ENCODE measurements at places on chromosomes 3 and 15.

- no peak for DNase-seq
Observed at GRCh38 chr3:72555714-72556113, 292.5 kb downstream of the SHQ1 start.

DNA sequence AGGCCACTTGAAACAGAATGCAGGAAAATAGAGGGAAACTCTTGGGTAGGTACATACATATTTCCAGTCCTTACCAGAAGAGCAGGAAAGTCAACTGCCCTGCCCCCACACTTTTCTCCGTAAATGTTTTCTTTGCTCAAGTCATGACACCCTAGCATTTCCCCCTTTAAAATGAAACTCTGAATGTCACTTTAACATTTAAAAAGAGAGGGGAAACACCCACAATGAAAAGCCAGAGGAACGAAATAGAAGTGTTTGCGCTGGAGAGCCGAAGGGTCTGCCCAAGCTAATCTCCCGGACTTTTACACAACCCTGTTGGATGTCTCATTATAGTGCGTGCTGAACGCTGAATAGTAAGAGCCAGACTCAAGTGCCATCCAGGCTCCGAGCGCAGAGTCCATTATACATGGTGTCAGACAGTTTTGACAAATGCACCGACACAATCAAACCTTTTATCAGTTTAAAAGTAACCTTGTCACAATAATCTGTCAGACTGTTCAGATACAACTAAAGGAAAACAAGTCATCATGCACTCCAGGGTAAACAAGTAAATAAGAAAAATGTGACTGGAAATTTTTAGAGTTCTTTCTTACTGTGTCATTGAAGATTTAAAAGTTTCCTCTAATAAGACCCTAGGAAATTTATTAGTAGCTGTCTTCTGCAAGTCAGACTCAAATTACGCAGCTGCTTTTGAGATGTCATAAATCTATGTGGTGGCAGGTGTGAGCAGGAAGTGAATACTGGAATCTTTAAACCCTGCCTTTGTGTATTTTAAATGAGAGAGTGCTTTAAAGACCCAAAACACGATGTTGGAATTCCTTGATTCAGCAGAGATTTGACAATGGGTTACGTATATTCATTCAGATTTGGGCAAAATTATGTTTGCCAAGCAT is 159.8 kb downstream of the RBMS3 start:
- DNase-seq: no peak

- DNase-seq: no peak
Observed at GRCh38 chr15:57375827-57376695, at the start of gene CGNL1. Gene CGNL1, plus strand, starts transcription at chr15:57376505. Its CDS starts 61,495 bp downstream, at chr15:57438000.

GRCh38 chr3:10395196-10395595 is 74.3 kb upstream of the SEC13 start:
- no peak for DNase-seq

DNA sequence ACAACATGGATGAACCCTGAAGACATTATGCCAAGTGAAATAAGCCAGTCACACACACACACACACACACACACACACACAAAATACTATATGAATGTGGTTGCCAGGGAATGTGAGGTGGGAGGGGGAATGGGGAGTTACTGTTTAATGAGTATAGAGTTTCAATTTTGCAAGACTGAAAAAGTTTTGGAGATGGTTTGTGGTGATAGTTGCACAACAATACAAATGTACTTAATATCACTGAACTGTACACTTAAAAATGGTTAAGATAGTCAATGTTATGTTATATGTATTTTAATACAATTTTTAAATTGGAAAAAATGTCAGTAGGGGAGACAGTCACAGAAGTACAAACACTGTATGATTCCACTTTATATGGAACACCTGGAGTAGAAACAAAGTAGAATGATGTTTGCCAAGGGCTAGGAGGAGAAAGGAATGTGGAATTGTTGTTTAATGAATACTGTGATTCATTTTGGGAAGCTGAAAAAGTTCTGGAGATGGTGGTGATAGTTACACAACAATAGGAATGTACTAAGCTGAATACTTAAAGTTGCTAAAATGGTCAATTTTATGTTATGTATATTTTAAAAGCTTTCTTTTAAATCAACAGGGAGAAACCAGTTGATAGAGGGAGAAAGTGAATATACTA is 76.6 kb downstream of the RPL39L start:
- no peak for DNase-seq

DNA sequence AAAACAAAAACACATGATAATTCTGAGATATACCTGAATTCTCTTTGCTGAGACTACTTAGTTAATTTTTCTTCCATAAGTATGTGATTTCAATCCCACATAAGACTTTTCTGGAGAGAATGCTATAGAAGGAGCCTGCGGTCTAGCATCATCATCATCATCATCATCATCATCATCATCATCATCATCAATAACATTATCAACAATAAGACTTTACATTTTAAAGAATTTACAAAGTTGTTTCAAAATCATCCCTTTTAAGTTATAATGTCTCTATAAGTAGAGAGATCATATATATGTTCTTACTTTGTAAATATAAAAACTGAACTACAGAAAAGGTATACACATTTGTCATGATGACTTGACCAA is 965.3 kb downstream of the ROBO1 start:
- DNase-seq: no peak

- DNase-seq: no peak
Observed at GRCh38 chr15:88606070-88606794, 14.9 kb upstream of the AEN start.

- DNase-seq: peak; percentile 84
Observed at GRCh38 chr15:101201411-101202174, 50.3 kb downstream of the CHSY1 start.

- DNase-seq: no peak
Observed at GRCh38 chr15:88974392-88974791, 61.2 kb upstream of the MFGE8 start.

DNA sequence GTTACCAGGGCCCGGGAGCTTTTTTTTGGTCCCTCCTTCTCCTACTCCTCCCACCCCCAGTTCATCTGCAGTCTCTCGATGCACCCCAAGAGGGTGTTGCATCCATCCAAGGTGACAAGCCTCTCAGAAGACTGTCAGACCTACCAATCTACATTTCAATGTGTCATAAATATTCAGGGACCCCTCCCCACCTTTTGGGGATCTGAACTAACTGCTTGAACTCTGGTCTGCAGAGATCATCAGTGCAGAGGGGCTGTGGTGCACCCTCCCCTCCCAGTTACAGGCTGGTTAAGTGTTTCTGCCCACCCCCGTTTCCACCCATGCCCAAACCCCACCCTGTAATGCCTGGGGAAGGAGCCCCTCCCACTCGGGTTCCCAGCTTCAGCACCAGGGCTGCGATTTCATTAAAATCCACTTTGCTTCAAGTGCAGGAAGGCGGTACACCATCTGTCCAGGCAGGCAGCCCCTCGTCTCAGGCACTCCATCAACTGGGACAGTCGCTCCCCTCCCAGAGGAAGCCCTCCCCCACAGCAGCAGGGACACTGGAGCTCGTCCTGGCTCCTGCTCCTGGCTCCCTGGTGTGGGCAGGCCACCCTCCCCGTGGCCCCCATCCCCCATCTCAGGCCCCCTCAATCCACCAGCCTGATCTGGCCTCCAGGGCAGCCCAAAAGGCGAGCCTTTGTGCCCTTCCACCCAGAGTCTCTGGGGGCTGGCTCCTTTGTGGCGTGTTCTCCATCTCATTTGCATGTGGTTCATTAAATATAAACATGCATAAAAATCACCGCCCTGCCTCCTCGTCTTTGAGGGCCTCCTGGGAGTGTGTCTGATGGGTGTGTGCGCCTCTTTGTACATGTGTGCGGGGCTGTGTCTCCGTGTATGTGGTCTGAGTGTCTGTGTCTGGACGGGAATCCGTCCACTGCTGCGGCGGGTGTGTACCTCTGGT is 32.3 kb downstream of the RNU5B-1 start:
- DNase-seq: no peak

GRCh38 chr3:138418601-138419206 is 15.7 kb upstream of the ESYT3 start:
- no peak for DNase-seq

DNA sequence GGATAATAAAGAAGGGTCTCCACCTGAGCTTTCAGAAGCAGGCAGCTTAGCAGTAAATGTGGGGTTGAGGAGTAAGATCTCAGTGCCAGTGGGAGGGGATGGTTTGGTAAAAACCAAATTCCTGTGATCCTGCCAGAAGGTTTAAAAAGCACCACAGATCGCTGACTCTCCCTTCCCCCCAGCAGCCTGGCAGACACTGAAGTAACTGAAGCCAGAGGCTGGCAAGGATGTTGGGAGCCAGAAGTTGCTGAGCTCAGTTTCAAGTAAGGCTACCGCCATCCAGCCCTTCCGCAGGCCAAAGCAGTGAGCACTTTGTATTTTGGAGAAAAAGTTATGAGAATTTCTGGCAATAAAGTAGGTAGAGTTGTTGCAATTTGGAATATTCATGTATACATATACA is 246.4 kb downstream of the ZNF621 start:
- no peak for DNase-seq

DNA sequence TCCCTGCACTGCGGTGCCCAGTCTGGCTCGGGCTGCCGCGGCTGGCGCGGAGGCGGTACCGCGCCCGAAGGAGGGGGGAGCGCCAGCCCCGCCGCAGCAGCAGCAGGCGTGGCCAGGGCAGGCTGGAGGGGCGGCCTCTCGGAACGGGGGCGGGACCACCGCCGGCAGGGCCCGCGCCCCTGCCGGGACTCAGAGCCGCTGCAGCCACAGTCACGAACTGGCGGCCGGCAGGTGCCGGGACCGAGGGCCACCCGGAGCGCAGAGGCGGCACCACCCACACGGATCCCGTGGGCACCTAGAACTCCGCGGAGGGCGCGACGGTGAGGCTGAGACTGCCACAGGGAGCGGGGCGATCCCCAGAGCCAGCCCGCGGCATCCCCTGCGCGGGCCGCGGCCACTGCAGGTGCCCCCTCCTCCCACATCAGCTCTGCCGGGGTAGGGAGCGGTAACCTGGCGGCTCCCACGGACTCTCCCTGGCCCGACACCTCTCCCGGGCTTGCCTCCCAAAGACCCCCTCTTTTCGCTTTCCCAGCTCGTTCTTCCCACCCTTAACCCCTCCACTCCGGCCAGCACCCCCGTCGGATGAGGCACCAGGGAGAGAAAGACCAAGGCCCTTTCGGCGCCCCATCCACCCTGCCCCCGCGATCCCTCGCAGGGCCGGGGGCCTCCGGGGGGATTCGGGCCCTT is at the start of gene VWA5B2:
Gene VWA5B2, plus strand, starts transcription at position 192 of the 687 bp plus-strand sequence. CDS start 944 bp downstream, outside the sequence.
- DNase-seq: no peak

DNA sequence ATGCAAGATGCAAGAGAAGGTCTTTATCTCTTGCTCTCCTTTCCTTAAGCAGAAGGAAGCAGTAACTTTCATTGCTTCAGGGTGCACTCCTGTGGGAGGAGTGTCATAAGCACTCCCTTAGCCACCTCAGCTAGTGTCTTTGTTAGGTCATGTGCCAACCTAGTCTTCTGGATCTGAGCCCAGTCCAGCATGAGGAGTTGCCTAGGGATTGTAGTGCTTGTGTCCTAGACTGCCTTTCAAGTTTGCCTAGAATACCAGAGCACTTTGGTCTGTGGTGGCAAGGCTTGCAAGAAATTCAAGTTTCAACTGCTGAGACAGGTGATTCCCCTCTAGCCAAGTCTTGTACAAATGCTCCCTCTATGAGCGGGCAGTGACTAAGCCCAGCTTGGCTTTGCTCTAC is 633.6 kb downstream of the ZNF385D start:
- no peak for DNase-seq

GRCh38 chr3:2212206-2212605 is 113.5 kb downstream of the CNTN4 start:
- DNase-seq: no peak

DNA sequence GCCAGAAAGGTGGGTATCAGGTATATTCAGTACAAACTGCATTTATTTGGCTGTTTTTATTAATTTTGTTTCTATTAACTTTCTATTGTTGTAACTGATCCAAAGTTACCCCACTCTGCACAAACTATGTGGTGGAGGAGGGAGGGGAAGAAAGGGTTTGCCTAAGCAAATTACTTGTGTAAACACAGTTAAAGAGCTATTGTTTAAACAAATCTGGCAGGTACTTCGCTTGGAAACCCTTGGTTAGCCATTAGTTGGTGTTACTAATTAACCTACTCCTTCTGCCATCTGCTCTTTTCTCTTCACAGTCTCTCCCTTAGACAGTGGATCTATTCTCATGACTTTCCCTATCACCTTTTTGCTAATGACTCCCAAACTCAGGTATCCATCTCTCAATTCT is 328.4 kb upstream of the NECTIN3 start:
- DNase-seq: no peak

DNA sequence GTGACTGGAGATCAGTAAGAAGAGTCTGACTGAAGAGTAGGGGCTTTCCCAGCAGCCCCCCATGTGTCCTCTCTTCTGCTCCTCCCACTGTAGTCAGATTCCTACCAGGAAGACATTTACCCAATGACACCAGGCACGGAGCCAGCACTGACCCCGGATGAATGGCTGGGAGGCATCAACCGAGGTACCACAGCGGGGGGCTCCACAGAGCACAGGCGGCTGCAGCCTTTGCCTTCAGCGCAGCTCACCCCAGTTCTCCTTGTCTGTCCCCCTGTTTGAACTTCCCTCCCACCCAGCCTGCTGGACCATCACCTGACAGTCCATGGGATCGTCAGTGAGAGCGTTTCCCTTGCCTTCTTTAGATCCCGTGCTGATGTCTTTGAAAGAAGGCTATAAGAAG is 101.6 kb downstream of the ANP32A start:
- no peak for DNase-seq

DNA sequence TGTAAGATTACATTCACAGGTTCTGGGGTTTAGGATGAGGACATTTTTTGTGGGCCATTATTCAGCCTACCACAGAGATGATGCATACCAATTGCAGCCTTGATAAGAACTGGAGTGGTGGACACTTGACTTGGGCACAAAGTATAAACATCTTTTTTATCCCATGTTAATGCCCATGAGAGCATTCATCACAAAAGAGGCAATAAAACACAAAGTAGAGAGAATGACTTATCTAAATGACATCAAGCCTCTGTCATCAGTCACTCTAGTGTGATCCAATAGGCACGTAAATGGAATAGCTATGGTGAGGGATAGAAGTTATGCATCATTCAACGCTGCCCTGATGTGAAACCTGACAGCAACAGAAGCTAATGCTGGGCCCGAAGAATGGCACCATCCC is 25.8 kb downstream of the VEPH1 start:
- no peak for DNase-seq

DNA sequence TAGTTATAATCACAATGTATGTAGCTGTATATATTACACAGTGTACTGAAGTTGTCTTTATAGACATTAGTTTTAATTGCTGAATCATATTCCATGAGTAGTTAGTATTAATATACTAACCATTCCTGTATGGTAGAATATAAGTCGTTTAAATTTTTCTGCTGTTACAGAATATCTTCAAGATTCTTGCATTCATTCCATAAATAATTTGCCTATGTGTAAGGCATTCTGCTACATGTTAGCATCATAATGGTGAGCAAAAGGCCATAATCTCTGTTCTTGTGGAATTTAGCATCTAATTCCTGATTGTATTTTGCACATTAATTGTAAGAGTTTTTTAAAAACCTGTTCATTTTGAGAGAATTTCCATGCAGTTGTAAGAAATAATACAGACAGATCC is 14.1 kb downstream of the GYG1 start:
- no peak for DNase-seq

Measured in C1 segment of cervical spinal cord (tissue), 14 donors.